ENCODE measurements at places on chromosomes 5 and 9.

DNA sequence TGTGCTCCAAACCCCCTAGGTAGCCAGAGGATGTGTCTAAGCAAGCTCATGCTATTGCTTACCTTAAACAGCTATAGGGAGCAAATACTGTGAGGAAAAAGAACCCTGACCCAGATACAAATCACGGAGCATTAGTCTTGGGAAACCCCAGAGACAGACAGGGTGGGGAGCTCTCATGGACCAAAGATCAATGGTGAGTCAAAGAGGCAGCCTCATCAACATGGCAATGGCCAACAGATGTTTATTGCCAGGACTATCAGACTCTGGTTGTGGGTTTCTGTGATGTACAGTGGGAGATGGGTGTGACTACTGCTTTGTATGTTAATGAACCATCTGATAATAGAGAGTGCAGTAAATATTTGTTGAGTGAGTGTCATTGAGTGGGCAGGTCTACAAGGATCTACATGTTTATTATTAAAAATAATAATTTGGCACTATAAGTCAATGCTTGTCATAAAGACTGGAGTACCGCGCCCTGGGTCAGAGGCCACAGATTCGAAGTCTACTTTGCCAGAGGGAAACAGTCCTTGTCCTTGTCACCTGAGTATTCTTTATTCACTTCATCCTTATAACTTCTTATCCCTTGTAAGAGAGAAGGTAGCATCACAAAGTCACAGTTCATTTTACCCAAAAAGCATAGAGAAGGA lies 56.5 kb upstream of the RAI14 start:
- no peak for DNase-seq

- no peak for DNase-seq
These were observed 184.1 kb downstream of the PDE4D start for GRCh38 chr5:59709346-59709821.

GRCh38 chr5:17249029-17249634 lies 31.7 kb downstream of the BASP1 start:
- no peak for DNase-seq

DNA sequence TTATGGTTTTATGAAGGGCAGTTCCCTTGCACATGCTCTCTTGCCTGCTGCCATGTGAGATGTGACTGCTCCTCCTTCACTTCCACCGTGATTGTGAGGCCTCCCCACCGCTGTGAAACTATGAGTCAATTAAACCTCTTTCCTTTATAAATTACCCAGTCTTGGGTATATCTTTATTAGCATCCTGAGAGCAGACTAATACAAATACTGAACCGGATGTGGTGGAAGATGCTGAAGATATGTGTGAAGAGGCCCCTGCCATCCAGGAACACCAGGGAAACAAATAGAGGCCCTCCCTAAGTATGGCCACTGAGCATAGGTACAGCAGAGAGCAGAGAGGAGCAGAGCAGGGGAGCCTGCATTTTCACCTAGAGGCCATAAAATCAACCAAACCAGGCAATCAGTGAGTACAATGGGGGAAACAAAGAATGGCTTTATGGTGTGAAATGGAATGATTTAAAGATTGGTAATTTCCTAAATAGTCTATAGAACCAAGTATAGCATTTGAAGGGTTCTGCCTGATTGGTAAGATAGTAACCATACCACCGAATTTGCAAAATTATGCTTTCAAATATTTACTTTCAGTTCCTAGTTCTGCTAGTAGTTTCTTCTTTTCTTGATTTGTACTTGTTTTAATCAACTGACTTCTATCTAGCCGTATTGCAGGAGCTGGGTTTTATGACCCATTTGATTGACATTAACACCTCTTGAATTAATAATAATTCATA lies 421.6 kb downstream of the IRX1 start:
- DNase-seq = no peak

DNA sequence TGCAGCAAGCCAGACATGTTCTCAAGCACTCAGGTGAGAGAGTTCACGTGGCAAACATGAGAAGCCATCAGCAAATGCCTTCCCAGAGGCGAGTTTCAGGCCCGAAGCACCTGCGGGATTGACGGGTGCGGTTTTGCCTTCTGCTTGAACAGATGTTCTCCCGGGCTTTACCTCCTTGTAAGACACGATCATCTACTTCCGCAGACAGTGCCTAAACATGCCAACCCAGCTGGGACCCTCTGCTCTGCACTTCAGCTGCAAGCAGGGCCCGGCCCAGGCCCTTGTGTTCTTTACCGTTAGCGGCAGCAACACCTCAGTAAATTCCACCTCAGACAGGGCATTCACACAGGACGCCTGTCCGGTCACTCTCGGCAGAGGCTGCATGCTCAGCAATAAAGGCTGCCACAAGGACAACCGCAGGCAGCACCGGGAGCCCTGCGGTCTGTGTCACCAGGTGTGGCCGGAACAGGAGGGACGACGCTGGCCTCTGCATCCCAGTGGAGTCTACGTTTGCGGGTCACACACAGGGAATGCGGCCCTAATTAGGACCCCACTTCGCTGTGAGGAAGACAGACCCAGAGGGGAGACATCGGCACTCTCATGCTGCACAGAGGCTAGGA lies 139.6 kb downstream of the ROR2 start:
- DNase-seq = no peak

- no peak for DNase-seq
These were observed 61.2 kb downstream of the CMYA5 start for GRCh38 chr5:79750611-79751510.

DNA sequence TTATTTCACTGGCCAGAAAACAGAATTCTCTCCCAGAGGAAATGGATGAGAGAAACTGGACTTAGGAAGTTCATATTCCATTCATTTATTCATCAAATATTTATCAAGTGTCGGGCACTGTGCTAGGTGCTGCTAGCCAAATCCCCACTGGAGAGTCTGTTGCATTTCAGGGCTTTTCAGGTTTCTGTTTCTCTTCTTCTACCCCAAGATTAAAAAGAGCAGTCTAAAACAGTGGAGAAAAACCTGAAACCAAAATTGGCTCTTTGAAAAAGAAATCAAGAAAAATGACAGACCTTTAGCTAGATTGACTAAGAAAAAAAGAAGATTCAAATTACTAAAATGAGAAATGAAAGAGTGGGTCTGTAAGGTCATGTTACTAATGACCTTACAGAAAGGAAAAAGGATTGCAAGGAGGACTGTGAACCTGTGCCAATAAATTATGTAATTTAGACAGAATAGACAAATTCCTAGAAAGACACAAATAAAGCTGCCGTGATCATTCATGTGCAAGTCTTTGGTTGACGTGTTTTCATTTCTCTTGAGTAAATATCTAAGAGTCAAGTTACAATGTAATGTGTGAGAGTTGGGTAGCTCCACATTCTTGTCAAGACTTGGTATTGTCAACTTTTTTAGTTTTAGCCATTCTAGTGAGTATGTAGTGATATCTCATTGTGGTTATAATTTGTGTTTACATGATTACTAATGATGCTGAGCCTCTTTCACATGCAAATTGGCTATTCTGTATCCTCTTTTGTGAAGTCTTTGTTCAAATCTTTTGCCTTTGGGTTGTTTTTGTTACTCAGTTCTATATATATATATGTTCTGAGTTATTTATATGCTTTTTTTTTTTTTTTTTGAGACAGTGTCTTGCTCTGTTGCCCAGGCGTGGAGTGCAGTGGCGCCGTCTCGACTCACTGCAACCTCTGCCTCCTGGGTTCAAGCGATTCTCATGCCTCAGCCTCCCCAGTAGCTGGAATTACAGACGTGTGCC lies 23.7 kb downstream of the SNX30 start:
- DNase-seq = no peak

DNA sequence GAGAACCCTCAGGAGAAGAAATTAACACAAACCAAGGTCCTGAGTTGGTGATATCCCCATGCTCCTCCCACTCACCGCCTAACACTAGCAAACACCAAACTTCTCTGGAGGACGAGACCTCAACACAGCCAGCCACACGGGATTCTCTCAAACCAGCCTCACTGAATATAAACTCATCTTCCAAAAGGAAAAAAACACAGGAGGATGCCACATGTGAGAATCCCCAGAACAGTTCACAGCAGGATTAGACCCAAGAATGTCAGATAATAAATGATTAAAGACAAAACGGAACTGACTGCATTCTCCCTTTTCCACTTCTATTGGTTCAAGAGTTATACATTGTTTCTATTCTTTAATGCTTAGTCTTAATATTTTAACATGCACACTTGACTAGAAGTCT lies 89.2 kb downstream of the LPAR1 start:
- DNase-seq = no peak

GRCh38 chr5:127988146-127988760 lies 95.3 kb upstream of the SLC12A2 start:
- DNase-seq = no peak

- no peak for DNase-seq
These were observed 168.5 kb upstream of the TNC start for GRCh38 chr9:115286411-115286810.

- no peak for DNase-seq
These were observed 153.3 kb upstream of the IZUMO3 start for GRCh38 chr9:24698881-24699518.

GRCh38 chr9:33946779-33947535 lies 101.7 kb downstream of the UBAP2 start:
- no peak for DNase-seq

GRCh38 chr9:130893341-130894101 lies 3.1 kb downstream of the QRFP start:
- DNase-seq = peak; percentile 38

GRCh38 chr5:56567278-56567677 lies 248.1 kb upstream of the MAP3K1 start:
- no peak for DNase-seq

DNA sequence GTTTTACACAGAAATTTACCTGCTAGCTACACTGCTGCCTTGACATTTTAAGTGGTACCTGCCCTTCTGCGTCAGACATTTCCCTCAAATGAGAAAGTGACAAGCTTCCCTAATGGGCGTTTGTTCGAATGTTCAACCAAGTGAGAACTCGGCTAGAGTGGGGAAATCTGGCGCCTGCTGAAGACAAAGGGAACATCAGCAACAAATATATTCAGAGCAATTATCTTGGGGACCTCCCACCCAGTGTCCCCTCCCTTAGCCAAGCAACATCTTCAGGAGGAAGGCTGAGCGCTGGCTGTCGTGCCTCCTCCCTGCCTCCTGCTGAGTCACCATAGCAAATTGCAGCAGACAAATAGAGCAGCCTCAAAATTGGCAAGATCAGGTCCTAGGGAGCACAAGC lies 57.1 kb downstream of the MFAP3 start:
- DNase-seq = no peak

DNA sequence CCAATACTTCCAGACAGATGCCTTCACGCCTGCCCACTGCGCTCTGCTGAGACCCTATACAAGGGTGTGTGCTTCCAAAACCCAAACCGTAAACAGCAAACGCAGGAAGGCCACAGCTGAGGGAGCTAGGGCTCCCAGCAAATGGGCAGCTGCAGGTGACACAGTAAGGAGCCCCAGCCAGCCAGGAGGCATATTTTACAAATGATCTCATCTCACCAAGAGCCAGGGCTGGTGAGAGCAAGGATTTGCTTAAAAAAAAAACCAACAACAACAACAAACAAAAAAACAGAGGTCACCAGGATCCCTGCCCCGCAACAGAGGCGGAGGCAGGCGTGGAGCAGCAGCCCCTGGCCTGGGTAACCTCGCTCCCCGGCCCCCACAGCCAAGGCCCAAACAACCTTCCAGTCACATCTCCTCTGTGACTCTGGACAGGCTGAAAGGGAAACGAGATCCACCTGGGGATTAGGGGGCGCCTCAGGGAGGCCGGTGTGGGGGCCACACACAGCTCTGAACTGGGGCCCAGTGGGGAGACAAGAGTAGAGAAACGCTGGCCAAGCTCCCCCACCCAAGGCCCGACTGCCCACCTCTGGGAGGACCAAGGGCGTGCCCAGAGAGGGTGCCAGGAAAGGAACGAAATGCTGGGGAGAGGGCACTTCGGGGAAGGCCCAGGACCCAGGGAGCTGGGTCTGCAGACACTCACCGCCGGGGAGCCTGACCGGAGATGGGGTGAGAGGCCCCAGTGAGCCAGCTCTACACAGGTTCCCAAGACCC lies 3.3 kb downstream of the NACC2 start:
- peak; percentile 20 for DNase-seq

DNA sequence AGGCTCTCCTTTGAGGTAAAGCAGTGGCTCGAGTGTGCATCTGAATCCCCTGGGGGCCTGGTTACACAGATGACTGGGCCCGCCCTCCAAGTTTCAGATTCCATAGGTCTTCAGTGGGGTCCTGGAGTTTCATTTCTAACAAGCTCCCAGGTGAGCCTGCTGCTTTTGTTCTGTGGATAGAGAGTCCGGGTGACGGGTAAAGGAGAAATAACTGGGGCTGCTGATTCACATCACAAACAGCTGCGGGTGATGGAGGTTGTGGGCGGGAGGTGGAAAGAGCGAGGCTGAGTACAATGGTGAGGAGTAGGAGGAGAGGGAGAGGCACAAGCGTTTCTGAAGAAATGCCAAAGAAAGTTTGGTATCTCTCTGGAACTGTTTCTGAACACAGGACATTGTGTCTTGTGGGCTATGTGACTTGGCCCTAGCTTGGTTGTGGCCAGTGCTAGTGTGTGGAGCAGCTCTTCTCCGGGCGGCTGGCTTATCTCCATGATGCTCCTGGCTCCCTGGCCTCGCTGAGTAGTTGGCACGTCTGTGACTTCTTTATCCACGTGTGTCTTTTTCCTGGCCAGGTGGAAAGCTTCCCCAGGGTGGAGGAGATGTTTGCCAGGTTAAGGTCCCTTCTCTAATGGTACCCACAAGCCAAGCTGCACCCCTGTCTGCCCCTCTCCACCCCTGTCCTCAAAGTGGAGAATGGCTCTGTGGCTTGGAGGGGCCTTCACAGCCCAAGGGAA lies 61.7 kb downstream of the HSPA4 start:
- no peak for DNase-seq

GRCh38 chr5:91311168-91311696 lies 71.9 kb downstream of the ARRDC3 start:
- peak; percentile 35 for DNase-seq

- peak; percentile 30 for DNase-seq
These were observed 73.7 kb upstream of the STK32A start for GRCh38 chr5:147160902-147161700.

GRCh38 chr5:98586581-98586980 lies 186.9 kb upstream of the RGMB start:
- DNase-seq = no peak

DNA sequence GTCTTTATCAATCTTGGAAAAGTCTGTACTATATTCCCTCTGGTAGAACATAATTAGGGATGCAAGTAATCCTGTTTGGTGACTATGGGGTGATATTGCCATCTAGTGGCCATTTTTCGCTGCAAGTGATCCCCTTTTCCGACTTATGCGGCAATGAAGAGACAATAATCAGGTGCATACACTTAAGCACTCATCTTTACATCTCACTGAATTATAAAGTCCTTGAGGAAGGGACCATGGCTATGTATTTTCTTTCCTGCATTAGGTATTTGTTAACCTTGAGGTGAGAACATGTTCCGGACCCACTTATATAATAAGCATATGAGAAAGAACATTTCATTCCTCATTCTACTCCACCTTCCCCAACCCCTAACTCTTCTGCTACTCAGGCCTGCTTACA lies 19.6 kb upstream of the LIX1 start:
- peak; percentile 63 for DNase-seq

DNA sequence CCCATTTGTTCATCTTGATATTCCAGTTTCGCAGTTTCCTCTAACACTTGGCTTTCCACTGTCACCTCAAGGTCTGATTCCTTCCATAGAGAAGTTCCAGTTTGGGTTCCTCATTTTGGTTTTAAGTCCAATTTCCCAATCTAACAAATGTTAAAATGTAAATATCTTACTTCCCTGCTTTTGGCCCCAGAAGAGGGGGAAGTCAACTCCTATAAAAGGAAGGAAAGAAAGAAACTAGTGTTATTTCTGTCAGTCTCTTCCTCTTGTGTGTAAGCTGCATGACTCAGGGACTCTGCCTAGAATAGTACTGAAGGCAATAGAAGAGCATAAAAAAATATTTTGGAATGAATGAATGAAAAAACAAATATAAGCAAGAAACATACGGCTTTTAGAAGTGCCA lies 127.5 kb upstream of the CCNG1 start:
- no peak for DNase-seq

GRCh38 chr9:95438561-95439357 lies 78.0 kb downstream of the PTCH1 start:
- DNase-seq = no peak
